GM12865 (cell line): ENCODE measurements at places on chromosomes 6 and 20.

DNA sequence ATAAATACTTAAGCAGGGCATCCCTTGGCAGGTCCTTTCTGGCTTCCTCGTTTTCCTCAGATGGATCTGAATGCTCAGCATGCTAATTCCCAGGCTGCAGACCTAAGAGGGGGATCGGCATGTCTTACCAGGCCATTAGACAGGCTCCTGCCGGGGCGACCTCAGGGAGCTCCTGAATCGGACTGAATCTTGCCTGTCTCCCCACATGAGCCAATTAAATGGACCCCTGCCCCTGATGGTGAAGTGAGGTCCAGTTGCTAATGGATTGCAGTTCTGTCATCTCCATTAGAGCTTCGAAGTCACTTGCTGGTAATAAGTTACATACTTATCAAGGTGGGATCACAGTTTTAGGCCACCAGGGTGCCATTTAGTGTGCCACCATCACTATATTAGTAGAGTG, 51.4 kb downstream of the NOL4L start:
- no peak for DNase-seq

DNA sequence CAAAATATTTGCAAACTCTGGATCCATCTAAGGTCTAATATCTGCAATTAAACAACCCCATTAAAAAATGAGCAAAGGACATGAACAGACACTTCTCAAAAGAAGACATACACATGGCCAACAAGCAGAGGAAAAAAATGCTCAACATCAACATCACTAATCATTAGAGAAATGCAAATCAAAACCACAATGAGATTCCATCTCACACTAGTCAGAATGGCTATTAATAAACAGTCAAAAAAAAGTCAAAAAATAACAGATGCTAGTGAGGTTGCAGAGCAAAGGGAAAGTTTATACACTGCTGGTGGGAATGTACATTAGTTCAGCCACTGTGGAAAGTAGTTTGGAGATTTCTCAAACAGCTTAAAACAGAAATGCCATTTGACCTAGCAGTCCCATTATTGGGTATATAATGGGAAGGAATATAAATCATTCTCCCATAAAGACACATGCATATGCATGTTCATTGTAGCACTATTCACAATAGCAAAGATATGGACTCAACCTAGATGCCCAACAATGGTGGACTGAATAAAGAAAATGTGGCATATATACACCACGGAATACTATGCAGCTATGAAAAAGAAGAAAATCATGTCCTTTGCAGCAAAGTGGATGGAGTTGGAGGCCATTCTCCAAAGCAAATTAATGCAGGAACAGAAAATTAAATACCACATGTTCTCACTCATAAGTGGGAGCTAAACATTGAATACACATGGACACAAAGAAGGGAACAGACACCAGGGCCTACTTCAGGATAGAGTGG, 9.1 kb downstream of the ZNFX1 start:
- peak; percentile 39 for DNase-seq

- peak; percentile 21 for DNase-seq
Measured at GRCh38 chr6:144362042-144363018, 77.2 kb downstream of the UTRN start.

- peak; percentile 29 for DNase-seq
Measured at GRCh38 chr6:27809067-27809938, 102.9 kb downstream of the OR2B2 start.

DNA sequence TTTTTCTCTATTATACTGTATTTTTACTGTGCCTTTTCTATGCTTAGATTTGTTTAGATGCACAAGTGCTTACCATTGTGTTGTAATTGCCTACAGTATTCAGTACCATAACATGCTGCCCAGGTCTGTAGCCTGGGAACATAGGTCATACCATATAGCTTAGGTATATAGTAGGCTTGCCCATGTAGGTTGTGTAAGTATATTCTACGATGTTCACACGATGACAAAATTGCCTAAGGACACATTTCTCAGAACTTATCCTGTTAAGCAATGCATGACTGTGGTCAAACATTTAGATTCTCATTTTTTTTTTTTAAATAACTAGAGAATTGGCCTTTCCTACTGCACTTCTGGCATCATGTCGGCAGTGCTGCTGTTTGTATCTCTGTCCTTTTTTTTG, 253.7 kb upstream of the SUPT3H start:
- DNase-seq, result no peak

DNA sequence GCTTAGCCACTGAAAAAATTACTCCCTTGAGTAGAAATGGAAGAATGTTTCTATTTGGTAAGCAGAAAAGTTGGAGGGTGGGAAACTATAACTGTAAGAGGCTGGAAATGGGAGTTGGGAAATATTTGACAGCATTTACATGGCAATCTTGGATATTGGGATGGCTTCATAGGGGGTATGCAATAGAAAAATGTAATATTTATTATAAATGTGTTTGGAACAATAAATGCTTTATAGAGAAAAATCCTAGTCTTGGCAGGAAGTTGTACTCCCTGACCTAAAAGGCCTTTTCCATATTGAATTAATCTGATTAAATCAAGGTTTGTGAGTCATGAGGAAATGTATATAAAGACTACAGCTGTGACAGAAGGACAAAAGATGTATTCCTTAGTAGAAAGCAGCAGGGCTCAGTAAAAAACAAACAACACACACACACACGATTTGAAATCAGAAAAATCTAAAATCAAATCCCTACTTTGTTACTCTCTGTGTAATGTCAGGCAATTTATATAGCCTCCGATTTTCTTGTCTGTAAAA, 272.3 kb downstream of the CD109 start:
- DNase-seq, result no peak

DNA sequence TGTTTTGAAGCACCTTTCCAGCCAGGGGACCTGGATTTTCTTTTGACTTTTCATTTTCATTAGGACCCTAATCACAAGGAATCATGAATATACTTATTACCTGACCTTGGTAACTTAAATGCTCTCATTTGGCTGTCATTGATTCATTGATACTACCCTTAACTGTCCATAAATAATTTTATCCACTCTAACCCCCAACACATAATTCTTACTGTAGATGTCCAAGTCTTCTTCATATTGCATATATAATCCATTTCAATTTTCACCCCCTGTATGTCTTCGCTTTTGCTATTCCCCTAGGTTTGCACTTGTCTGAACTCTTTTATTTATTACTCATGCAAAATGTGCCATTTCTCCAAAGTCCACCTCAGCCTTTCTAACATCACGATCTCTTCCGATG, 602.9 kb downstream of the MMUT start:
- no peak for DNase-seq

DNA sequence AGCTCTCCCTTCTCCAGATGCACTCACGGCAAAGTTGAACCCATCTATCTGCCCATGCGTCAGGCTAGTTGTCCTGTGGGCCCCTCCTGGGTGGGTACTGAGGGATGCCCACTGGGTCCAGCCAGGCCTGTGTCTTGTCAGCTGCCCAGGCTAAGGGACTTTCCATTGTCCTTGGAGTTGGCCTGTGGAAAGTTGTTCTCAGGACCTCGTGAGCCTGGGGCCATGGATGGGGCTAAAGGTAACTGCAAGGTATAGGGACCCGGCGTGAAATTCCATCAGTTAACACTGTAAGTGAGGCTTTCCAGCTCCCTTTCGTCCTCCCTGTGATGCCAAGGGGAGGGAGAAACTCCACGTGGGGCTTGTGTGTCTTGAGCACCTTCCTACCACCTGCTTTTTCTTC, 126.5 kb downstream of the CEBPB start:
- no peak for DNase-seq

- no peak for DNase-seq
Measured at GRCh38 chr6:158161566-158162254, 6.4 kb downstream of the SERAC1 start.

DNA sequence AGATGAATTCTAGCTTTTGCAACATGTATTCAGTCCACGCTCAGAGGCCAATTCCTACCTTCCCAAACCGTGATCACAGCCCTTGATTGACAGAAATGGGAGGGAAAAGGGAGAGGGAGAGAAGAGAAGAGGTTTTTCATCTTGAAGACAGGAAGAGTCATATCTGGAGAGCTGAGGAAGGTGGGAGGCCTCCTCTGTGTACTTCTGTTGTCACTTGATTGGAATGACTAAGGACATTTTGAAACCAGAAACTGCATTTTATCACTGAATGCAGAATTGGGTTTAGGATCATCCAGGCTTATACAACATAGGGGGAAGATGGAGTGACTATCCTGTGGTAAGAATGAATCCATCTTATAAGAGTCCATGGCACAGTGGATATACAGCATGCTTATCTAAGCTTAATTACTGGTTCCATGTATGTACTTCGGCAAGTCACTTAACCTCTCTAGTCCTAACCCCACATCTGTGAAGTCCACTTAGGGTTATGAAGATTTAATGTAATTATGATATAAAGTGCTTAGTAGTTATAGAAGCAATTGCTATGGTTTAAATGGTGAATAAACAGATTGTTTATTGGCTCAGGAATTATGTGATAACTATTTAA, 144.0 kb downstream of the BCKDHB start:
- no peak for DNase-seq

DNA sequence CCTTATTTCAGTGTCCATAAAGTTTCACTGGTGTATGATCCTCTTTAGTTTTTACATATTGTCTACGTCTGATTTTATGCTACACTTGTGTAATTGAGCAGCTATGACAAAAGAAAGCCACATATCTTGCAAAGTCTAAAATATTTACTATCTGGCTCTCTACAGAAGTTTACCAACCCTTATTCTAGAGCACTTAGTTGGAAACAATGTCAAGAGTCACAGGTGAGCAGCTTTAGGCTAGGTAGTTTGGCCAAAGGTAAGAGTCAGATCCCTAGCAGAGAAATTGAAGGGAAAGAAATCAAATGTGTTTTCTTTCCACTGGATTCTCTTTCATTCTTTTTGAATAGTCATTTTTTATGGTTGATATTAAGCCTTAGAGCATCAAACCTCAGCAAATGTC, 34.7 kb upstream of the STXBP5 start:
- no peak for DNase-seq

GRCh38 chr6:30500421-30501355, 11.4 kb downstream of the HLA-E start:
- no peak for DNase-seq

- no peak for DNase-seq
Measured at GRCh38 chr6:109299265-109299607, 83.0 kb downstream of the CD164 start.
